Large intestine (tissue), 12 donors: ENCODE measurements at places on chromosomes 12 and 14. TPM values are rescaled to one million over a fixed set of nuclear protein-coding genes. Genes with fewer than 3 reads are reported as not detected.

Gene TCL1B
- polyA plus RNA-seq = 0.03 TPM

Gene WNT5B
- 8.5 TPM for polyA plus RNA-seq

Gene SPRING1
- 38.6 TPM for polyA plus RNA-seq

Gene KRR1
- 43.8 TPM for polyA plus RNA-seq

Gene RGS6
- polyA plus RNA-seq = 2.7 TPM

Gene NINJ2
- 2.8 TPM for polyA plus RNA-seq

Gene HSP90AA1
- 661 TPM for polyA plus RNA-seq

Gene MIPOL1
- 10.0 TPM for polyA plus RNA-seq

Gene AMDHD1
- 2.7 TPM for polyA plus RNA-seq

Gene PTGDR
- 1.5 TPM for polyA plus RNA-seq

Gene OR10P1
- polyA plus RNA-seq = not detected

Gene DBX2
- 0.01 TPM for polyA plus RNA-seq

Gene NEUROD4
- polyA plus RNA-seq = 0.01 TPM

Gene VPS29
- polyA plus RNA-seq = 253 TPM

Gene CTSG
- polyA plus RNA-seq = 0.18 TPM

Gene HSPB8
- 8.4 TPM for polyA plus RNA-seq

Gene TRHDE
- 14.2 TPM for polyA plus RNA-seq

Gene FOXN4
- polyA plus RNA-seq = 0.10 TPM

Gene TOMM20L
- polyA plus RNA-seq = 0.24 TPM

Gene TRIM9
- polyA plus RNA-seq = 2.7 TPM
